Dorsolateral prefrontal cortex (tissue), 122 donors: ENCODE measurements at places on chromosomes 12 and 14. TPM values are rescaled to one million over a fixed set of nuclear protein-coding genes. Genes with fewer than 3 reads are reported as not detected.

PCNX1 gene
- 85.5 TPM for total RNA-seq

DPF3 gene
- 20.1 TPM for total RNA-seq

FOXN4 gene
- not detected for total RNA-seq

BCL11B gene
- total RNA-seq, result 12.9 TPM

C1S gene
- total RNA-seq, result 28.4 TPM

SLC25A29 gene
- 137 TPM for total RNA-seq

DTD2 gene
- total RNA-seq, result 20.1 TPM

RNASE7 gene
- not detected for total RNA-seq

- no peak for DNase-seq
These were observed 9.9 kb upstream of the DIABLO start for GRCh38 chr12:122235741-122236140.

DNA sequence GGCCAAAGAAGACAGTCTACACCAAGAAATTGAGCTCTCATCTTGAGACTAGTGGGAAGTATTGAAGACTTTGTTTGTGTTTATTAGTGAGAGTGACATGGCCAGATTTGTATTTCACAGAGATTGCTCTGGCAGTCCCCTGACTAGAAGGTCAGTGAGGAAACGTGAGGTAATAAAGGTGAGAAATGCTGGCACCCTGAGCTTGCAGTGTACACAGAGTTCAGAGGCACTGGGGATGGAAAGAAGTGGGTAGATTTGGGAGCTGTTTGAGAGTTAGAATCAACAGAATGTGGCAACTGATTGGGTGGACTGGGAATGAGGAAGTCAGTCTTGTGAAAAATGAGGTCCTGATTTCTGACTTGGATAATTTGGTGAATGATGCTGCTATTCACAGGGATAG lies 336.9 kb downstream of the SNAPC1 start:
- no peak for DNase-seq

DNA sequence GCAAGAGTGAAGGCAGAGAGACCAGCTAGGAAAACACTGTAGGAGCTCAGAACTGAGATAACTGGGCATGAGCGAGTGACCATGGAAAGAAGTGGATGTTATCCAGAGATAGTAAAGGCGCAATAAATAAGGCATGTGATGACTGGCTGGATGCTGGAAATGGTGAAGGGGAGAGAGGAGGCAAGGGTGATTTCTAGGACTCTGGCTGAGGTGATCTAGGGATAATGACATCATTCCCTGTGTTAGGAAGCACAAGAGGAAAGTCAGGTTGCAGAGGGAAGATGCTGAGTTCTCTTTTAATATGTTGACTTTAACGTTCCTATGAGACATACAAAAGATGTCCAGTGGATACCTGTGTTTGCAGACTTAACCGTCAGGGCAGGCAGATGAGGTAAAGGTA lies 78.7 kb downstream of the C12orf56 start:
- no peak for DNase-seq

DNA sequence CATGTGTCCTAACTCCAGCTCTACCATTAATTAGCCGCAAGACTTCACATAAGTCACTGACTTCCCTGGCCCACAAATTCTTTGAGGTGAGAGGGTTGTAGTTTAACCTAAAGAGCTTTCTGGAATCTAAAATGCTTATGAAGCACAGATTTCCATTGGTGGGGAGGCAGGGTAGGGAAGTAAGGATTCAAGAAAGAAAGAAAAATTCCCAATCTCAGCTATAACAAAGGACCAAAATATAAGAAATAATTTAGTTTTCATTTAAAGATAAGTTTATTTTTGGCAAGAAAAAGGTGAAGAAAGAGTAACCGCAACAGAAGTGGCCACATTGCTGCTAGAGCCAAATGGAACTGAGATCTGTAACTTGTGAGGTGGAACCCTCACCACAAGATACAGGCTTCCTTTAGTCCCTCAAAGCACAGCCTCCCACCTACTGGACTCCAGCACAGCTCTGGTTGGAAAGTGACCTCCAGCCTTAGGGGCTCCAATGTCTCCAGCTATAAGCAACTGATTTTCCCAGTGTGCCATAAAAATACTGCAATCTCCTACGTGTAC lies 23.6 kb downstream of the DAD1 start:
- DNase-seq, result no peak

DNA sequence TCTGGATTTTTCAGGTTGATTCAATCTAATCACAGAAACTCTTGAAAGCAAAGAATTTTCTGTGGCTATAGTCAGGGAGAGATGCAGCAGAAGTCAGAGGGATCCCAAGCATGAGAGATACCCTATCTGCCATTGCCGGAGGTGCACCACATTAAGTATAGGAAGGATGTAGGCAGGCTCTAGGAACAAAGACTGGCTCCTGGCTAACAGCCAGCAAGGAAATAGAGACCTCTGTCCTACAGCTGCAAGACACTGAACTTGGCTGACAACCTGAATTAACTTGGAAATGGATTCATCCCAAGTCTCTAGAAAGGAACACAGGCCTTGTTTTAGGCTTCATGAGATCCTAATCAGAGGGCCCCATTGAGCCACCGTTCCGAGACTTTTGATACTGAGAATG lies 364.9 kb upstream of the FLRT2 start:
- no peak for DNase-seq

GRCh38 chr12:21718944-21719650 lies 55.4 kb downstream of the KCNJ8 start:
- no peak for DNase-seq

DNA sequence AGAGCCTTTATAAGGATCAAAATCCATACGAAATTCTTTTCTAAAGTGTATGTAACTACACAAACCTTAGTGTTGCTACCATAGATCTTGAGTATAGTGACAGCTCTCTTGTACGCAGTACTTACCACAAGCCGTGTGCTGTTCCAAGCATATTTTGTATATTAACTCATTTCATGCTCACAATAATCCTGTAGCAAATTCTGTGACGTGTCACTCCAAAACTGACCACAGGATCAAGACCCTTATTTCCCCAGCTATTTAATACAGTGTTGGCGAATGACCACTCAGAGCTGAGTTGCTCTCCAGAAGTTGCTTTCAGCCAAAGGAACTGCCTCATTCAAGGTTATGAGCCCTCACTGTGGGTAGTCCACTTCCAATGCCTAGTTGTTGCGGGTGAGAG lies 169.8 kb downstream of the BTG1 start:
- no peak for DNase-seq

DNA sequence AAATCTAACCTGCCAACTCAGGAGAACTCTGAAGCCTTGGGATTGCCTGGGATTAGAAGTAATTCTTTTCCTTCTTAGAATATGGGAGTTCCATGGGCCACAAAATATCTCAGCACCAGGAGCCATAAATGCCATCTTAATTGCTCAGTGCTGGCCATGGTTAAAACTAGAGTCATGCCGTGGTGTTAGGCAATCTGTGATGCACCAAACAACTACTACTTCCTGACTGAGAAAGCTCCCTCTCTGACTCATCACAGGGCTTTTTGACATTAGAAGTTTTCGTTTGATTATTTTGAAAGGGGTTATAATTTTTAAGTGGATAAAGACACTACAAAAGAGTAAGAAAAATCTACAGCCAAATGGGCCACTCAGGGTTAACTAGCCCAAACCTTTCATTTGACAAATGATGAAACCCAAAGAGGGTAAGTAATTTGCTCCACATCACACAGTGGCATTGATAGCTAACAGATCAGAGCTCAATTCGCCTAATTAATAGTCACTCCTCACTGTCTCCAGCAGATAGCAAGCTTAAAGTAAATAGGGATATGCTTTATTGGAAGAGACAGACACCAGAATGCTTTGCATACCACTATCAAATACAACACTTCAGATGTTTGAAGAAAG lies 377.3 kb downstream of the EMP1 start:
- no peak for DNase-seq

DNA sequence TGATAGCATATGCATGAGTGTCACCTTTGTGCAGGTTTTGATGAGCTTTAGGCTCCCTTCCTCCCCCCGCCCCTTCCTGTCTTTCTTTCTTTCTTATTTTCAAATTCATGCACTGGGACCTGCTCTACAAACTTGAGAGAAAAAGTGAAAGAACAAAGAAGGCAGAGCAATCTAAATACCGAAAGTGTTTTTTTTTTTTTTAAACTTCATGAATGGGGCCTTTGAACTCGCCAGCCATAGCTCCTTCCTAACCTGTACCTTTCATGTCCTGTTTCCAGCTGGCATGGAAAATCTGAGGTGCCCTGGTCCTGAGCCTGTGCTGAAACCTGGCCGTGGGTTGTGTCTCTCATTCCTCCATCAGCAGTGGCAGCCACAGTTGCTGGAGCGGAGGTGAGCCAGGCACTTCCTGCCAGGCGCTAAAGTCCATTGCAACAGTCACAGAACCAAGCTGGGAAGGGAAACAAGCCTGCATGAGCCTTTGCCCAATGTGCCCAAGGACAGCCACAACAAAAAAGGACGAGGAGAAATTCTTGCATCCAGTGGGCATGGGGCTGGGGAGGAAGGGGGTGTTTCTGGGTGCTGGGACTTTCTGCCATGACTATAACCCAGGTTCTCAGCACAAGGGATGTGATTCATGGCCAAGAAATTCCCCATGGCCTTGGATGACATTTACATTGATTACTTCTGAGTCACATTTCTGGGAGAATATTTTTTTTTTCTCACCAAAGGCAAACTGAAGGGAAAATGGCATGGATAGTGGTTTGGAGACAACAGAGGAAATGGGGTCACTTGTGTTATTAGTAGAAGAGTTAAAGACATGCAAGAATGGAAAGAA lies 102.7 kb downstream of the TMEM30B start:
- DNase-seq, result no peak

DNA sequence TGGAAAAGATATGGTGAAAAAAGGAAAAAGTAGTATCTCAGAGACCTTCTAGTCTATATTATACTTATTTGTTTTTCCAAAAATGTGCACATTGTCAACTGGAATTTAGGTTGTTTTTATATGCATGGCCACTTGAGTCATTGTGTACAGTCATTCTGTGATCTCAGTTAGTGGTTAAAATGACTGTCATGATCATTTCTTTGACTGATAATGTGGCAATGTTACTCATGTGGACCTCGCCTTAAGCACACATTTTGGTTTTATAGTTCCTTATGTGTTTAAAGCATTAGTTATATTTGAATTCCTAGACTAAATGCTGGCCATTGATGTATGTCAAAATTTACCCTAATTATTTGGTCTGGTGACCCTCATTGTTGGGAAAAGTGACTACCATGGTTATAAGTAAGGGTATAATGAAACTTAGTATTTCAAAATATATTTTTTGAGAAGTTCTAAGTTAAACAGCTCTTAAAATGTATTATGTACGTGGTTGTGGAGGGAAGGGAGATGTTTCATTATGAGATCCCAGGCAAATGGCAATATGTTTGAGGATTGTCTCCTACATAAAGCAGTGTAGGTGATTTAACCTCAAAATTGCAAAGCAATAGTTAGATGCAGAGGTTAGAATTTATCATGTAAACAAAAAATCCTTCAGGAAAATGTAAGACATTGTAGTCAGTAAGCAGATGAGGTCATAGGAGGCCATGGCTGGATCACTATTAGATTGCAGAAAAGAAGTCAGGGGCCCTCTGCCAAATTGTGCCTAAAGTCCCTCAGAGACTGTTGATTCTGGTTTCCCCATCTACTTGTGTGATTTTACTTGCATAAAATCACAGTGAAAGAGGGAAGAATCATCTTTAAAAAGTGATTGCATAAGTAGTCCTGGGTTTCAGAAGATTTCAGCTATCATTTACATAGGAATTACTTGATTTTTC lies 17.5 kb downstream of the PNMA1 start:
- DNase-seq, result no peak

- DNase-seq, result peak; percentile 13
These were observed 160.3 kb upstream of the FKBP4 start for GRCh38 chr12:2634471-2634870.

DNA sequence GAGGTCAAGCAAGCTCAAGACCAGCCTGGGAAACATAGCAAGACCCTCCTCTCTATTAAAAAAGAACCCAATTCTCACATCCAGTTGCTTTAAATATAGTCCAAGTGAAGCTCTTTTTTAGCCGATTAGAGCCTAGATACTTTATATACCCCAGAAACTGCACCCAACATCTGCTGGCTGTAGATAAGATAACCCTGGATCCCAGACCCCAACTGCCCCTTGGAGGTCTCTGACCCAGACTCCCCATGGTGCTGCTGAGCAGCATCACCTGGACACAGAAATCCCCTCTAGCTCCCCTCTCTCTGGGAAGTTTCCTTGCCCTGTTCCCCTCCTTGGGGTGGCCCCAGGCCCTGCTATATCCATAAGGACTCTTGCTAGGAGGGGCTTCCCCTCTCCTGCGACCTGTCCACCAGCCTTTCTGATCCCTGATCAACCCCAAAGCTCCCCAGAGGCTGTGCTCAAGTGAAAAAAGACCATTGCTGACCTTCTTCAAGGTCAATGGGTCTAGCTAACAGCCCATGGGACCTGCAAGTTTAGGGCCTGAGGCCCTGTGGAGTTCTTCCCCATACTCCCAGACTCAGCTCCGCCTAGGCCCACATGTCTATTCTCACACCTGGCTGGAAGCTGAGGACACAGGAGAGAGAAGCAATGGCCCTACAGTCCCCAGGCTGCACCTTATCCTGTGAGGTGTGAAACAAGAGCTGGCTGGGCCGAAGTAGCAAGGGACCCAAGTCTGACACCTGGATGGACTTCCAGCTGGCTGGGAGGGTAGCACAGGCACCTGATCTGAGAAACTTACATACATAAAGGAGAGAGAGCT lies 56.2 kb downstream of the ARL6IP4 start:
- DNase-seq, result no peak

DNA sequence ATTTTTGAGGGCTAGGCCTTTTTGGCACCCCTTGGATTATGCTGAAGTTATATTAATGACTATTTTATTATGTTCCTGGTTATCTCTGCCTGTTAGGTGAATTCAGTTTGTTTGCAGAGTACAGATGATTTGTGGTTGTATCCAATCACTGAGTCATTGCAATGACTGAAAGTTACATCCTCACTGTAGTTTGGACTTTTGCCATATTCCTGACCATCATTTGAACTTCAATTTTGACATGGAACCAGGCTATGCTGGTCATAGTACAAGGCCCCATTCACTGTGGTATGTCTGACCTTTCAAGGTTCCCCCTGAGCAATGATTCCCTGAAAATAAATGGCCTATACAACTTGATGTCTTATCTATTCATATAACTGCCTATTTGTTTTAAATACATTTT lies 621.0 kb downstream of the CCER1 start:
- DNase-seq, result no peak

DNA sequence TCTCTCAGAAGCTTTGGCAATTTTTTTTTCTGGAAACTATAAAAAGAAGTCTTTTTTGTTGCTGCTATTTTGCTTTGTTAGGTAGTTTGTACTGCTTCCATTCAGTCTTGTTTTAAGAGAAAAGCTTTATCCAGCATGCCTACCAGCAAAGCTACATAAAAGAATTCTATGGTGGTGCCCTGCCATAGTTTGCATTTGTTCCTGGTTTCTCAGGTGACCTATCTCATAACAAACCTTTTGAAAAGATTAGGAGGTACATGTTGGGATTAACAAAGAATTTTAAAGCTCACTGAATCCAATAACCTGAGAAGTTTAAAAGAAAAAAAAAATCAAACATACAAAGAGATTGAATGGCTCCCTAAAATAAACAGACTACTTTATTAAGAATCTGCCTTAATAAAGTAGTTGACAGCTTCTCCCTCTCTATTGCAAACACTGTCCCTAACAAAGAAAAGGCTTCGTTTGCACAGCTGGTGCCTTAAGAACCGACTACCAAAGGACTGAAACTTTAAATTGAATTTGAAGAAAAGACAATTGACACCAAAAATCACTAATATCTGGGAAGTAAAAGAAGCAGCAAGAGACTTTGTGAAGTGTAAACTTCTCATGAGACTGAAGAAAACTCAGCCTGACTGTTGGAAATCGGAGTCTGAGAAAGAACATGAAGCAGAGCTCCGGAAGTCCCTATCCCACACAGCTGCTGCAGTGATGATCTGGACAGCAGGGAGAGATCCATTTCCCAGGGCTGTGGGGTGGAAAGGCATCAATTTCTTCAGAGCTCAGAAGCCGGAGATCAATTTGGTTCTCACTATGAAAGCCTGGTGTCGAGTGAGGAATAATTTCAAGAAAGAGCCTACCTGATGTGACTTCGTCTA lies 102.7 kb upstream of the PLEKHA5 start:
- no peak for DNase-seq
